Fibroblast of lung (primary cell): ENCODE measurements at places on chromosomes 6 and 20. TPM values are rescaled to one million over a fixed set of nuclear protein-coding genes. Genes with fewer than 3 reads are reported as not detected.

Gene OR2B6
- 0.17 TPM in 1 of 2 replicates, not detected in the other for total RNA-seq

DNA sequence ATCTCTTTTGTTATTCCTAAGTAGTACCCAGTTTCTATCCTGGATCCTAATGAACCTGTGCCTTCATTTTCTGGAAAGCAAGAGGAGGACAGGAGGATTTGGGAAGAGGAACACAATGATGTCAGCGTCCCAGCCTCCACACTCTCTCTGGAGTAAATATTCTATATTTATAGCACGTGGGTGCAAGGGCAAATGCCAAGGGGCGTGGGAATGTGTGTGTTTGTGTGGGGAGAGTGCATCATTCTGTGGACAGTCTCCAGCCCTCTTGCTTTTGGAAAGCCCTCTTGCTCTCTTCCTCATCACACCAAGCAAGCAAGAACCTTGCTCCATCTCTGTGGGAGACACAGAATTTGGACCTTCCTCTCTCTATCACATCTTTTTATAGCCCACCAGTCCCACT, 103.2 kb upstream of the EMILIN3 start:
- no peaks in the 10 kb centered on the region for H3K36me3 ChIP-seq
- DNase-seq, result peak; percentile 12

DNA sequence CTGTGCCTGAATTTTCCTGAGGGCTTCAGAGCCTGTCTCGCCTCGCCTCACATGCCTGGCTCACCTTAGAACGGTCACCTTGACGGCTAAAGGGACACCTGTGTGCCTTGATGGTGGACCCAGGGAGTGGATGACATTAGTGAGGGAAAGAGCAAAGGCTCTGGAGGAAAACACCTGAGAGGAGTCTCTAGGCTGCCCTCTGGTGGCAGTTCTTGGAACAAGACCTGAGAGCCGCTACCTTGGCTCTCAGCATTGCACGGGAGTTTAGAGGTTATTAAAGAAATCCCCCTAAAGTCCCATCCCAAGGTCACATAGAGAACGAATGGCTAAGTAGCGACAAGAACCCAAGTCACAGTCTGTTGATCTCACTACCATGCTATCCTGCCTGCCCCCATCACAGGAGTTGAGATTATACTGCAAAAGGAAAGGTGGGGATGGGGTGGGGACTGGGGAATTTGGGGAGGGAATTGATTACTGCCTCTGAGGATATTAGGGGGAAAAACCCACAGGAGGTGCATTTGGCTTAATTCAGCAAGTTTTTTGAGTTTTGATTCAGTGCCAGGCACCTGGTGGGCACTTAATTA, 7.9 kb upstream of the CDSN start:
- H3K36me3 ChIP-seq, result no peaks in the 10 kb centered on the region
- peaks cover 9% of the 10 kb centered on the region for H3K27me3 ChIP-seq
- peak; percentile 30 for DNase-seq
- peaks cover 3% of the 10 kb centered on the region for H3K4me1 ChIP-seq
- H3K27ac ChIP-seq, result no peak overlapping the region

GRCh38 chr6:31308050-31308844, 36.4 kb upstream of the HLA-C start:
- H3K27me3 ChIP-seq, result peaks cover 42% of the 10 kb centered on the region
- H3K4me1 ChIP-seq, result no peaks in the 10 kb centered on the region
- H3K36me3 ChIP-seq, result no peaks in the 10 kb centered on the region
- H3K27ac ChIP-seq, result no peak overlapping the region
- DNase-seq, result no peak
- H3K4me3 ChIP-seq, result no peak overlapping the region

- H3K27ac ChIP-seq, result no peak overlapping the region
- DNase-seq, result no peak
- H3K27me3 ChIP-seq, result no peaks in the 10 kb centered on the region
- peak overlapping the region; percentile 76 for H3K4me3 ChIP-seq
Measured at GRCh38 chr6:28980137-28980851, 24.8 kb downstream of the ZNF311 start.

GRCh38 chr20:5402903-5403531, 86.3 kb upstream of the PROKR2 start:
- no peaks in the 10 kb centered on the region for H3K4me1 ChIP-seq
- H3K36me3 ChIP-seq, result no peaks in the 10 kb centered on the region

- no peak overlapping the region for H3K27ac ChIP-seq
- DNase-seq, result peak; percentile 85
- no peak overlapping the region for H3K4me3 ChIP-seq
- peaks cover 5% of the 10 kb centered on the region for H3K4me1 ChIP-seq
Measured at GRCh38 chr6:133964052-133964451, 11.0 kb downstream of the TBPL1 start.
